LHCN-M2 (cell line): ENCODE measurements at places on chromosomes 16 and 17. TPM values are rescaled to one million over a fixed set of nuclear protein-coding genes. Genes with fewer than 3 reads are reported as not detected.

TLCD3B gene
- not detected in 2 replicates for total RNA-seq

MT1A gene
- total RNA-seq, result 2.4 and 4.2 TPM in 2 replicates

NTN1 gene
- 0.17 and 0.19 TPM in 2 replicates for total RNA-seq

TAT gene
- not detected in 2 replicates for total RNA-seq

ITGAX gene
- total RNA-seq, result not detected in 2 replicates

DNA sequence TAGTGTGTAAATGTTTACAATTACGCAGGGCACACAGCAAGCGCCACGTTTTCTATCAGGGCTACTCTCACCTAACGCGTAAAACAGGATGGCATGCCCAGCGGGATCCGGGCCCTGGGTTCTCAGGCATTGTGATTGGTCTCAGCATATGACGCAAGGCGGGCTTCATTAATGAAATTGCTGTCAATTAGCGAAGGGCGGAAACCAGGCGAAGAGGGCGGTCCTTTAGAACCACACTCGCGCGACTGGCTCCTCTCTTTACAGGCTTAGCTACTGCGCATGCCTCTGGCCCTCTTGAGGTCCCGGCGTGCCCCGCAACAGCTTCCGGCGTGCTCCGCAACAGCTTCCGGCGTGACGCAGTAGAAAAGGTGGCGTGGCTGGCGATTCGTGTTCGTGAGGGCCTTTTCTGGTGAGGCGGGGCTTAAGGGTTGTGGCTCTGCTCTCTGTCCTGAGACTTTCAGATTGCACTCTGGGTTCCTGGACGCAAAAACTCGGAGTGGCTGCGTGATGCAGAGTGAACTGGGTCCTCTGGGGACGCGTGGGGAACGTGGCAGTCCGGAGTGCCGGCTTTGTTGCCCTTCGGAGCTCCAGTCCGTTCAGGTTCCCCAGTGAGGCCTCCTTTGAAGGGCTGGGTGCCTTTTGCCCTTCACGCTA is 9.2 kb downstream of the OR2C1 start:
- DNase-seq, result peak; percentile 89

DNA sequence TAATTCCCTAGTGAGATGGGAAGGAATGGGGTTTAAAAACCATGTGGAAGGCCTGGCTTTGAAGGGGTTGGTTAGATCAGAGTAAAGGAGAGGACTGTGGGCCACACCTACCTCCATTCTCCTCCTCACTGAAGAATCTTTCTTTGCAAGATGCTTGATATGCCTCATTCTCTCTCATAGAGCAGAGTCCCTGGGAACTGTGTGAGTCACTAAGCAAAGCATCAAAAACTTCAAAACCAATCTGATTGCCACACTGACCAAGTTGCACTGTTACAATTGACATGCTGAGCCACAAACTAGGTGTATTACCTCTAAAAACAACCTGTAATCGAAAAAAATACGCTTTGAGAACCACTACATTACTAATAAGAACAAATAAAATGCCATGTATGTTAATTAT is 2.0 kb downstream of the TUBD1 start:
- DNase-seq, result peak; percentile 23

DNA sequence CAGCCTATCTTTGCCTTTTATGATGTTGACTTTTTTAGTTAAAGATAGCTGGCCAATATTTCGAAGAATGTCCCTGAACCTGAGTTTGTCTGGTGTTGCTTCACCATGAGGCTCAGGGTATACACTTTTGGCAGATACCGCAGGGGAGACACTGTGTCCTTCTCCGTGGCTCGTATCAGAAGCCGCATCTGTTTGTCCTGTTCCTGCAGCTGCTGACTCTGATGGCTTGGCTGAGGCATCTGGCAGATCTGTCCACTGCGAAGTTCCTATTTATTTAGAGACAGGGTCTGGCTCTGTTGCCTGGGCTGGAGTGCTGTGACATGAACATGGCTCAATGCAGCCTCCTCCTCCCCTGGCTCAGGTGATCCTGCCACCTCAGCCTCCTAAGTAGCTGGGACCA is 93.5 kb downstream of the CRISPLD2 start:
- no peak for DNase-seq

- no peak for DNase-seq
Observed at GRCh38 chr16:30186444-30186781, 3.0 kb downstream of the CORO1A start.

- DNase-seq, result no peak
Observed at GRCh38 chr16:87740441-87740840, 25.3 kb downstream of the KLHDC4 start.

GRCh38 chr16:71914802-71915201 is 19.5 kb downstream of the IST1 start:
- no peak for DNase-seq

DNA sequence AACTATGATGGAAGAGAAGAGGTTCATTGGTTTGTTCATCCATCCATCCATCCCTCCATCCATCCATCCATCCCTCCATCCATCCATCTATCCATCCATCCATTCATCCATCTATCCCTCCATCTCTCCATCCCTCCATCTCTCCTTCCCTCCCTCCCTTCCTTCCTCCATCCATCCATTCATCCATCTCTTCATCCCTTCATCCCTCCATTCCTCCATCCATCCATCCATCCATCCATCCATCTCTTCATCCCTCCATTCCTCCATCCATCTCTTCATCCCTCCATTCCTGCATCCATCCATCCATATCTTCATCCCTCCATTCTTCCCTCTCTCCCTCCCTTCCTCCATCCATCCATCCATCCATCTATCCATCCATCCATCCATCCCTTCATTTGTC is 10.0 kb upstream of the PPL start:
- no peak for DNase-seq

DNA sequence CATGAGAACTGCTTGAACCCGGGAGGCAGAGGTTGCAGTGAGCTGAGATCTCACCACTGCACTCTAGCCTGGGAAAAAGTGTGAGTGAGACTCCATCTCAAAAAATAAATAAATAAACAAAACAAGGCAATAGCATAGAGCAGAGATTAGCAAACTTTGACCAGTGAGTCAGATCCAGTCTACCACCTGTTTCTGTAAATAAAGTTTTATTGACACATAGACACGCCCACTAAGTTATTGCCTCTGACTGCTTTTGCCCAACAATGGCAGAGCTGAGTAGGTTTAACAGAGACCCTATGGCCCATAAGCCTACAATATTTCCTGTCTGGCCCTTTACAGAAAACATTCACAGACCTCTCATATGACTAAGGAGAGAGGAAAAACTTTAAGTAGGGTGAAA is 44.3 kb downstream of the XYLT1 start:
- peak; percentile 24 for DNase-seq

DNA sequence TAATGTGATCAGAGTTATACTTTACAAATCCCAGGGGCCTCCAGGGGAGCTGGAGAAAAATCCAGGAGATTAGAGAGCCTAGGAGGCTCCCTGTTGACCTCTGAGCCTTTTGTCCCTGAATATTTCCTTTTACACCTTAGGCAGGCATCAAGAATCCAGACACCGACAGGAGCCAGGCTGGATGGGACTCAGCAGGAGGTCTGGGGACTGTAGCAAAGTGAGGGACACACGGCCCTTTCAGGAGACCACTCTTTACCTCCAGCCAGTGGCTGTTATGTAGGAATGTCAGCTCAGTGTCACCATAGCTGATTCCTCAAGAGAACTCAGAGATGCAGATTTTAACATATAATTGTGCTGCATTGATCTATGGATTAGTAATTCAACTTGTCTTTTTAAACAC is 198.4 kb downstream of the SHISA9 start:
- DNase-seq, result no peak

- DNase-seq, result no peak
Observed at GRCh38 chr17:45367216-45367615, 50.4 kb upstream of the MAP3K14 start.

GRCh38 chr16:59249011-59249410 is 514.9 kb upstream of the GOT2 start:
- no peak for DNase-seq

DNA sequence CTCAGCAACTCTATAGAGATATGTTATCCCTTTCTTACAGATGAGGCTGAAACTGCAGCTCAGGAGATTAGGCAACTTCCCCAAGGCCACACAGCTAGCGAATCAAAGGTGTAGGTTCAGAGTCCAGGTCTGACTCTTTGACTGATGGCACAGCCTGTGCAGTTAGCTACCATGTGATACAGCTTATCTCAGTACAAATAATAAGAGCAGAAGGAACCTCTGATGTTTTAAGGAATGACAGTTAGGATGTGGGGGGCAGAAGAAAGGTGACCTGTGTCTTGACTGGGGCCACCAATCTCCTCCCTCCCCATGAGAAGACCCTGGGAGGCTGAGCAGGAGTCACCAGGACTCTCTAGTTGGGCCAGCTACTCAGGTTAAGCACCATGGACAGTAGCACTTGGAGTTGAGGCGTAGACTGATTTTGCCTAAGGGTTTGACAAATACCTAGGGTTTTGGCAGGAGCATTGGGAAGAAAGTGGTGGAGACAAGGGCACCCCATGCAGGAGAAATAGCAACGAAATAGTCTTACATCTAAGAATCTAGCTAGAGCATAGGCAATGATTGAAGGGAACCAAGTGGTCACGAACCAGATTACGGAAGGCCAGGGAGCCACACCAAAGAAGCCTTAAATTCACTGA is 22.8 kb upstream of the ACSM2B start:
- DNase-seq, result no peak

DNA sequence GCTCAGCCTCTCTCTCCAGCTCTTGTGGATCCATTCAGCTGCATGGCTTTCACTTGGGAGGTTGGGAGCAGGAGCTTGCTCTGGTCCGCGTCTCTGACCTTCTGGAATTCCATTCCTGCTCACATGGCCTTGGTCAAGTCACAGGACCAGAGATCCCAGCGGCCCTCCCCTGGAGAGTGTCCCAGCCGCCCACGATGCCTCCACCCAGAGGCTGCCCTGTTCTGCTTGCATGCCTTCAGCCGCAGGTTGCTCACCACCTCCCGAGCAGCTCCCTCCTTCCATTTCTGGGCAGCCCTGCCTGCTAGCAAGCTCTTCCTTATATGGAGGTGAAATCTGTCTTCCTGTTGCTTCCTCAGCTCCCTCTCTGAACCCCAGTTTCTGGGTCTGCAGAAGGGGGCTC is 32.6 kb downstream of the RAI1 start:
- DNase-seq, result no peak

GRCh38 chr17:6574687-6575595 is 18.6 kb upstream of the PITPNM3 start:
- DNase-seq, result peak; percentile 63

DNA sequence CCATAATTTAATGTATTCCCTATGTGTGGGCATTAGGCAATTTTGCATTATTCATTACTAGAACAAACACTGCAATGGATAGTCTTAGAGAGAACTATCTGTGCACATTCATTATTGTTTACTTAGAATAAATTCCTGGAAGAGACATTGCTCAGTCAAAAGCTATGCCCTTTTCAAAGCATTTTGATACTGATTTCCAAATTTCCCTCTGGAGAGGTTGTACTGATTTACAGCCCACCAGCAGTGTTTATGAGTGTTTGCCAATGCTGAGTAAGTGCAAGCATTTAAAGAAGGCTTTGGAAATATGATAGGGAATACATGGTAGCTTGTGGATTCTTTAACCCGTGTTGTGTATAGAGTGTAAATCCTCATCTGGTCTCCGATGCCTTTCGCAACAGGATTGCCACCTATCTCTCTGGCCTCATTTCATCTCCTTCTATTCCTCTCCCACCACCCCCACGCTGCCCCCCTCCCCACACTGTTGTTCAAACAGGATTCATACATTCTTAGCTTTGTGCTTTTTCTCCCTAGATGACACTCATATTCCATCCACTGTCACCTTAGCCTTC is 33.4 kb upstream of the MMD start:
- DNase-seq, result peak; percentile 89

DNA sequence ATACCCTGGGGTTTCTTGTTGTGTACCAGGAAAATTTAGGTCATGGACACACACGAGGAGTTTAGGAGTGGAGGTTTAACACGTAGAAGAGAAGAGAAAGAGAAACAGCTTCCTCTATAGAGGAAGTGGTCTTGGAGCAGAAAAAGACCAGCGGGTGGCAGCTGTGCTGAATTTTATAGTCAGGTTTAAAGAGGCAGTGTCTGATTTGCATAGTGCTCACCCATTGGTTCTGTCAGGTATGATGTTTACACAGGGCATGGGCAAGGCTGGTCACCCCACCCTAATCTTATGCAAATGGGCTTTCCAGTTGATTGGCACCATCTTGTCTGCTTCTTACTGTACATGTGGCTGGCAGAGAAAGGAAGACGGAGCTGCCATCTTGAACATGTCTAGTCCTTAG is 309.0 kb downstream of the CDH13 start:
- no peak for DNase-seq

DNA sequence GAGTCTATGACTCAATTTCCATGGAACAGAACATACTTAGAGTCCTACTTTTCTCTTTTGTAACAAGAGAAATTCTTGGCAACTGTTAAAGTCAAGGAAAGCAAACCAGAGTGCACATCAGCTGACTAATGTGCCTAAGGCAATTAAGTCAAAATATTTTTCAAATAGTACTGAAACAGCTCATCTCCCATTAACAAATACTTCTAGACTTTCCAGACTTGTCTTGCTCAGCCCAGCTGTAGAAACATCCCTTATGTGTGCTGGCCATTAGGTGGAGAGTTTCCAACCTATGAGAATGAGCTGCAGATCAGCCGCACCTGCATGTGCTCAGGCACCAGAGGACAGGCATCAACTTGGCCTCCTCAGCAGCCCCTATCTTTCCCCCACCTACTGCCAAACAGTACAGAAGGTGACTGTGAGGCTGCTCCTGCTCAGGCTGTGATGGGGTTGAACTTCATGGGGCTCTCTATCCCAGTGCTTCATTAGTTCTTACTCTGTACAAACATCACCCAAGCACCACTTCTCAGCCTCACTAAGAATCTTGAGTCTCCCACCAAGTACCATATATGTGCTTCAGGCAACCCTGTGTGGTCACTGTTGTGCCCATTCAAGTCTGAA is 32.2 kb downstream of the TEX2 start:
- DNase-seq, result peak; percentile 81

DNA sequence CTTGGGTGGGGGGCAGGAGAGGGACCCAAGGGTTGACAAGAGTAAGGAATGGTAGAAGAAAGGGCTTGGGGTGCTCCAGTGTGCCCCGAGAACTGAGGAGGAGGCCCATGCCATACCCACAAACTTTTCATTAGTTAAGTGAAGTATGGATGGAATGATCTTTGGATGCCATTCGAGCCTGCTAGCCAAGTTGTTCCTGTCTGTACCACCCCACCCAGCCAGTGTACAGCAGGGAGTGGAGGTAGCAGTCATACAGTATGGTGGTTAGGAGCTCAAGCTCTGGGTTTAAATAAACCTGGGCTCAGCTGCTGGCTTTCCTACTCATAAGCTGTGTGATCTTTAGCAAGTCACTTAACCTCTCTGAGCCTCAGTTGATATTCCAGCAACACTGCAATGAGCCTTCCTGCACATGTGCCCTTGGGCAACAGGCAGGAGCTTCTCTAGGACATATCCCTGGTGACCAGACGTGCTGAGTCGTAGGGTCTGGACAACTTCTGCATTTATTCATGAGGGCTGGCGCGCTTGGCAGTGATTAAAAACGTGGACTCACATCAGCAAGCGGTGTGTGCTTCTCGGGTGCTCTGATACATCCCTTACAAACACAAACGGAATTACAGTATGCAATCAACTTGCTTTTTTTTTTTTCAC is 22.9 kb downstream of the ITPRIPL2 start:
- no peak for DNase-seq

DNA sequence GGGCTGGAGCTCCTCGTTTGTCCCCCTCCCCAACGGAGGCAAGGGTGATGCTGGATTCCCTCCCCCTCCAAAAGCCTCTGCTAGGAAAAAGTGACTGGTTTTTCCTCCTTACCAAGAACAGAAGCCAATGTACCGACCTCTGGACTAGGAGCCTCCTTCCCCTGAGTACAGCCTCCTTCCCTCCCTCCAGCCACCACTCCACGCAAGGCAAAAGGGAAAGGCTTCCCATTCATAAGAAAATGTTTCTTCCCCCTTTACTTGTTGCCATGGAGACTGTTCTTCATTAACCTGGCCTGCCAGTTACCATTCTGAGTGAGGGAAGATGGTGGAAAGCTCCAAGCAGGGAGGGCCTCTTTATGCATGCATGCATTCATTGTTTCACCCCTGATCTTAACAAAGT is 4.3 kb upstream of the PIMREG start:
- no peak for DNase-seq
